ENCODE measurements at places on chromosomes 13 and 19.

- DNase-seq, result peak; percentile 33
Measured at GRCh38 chr13:78978381-78978998, 319.5 kb upstream of the OBI1 start.

- DNase-seq, result no peak
Measured at GRCh38 chr13:99353836-99354235, 46.6 kb upstream of the GPR183 start.

DNA sequence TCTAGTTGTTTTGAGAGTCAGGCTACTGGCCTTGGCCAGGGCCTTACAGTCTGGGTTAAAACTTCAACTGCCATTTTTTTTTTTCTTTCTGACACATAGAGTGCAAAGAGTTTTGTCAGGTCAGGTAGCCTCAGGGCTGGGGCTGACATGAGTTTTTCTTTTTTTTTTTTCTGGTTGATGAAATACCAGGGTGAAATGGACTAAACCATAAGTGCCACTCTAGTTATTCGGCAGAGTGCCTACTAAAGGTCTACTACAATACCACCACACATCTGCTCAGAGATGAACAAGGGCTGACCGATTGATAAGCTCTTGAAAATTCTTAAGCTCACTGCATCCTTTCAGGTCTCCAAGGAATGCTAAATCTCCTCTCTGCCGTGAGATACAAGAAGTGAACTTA is 4.4 kb upstream of the ZNF320 start:
- no peak for DNase-seq

DNA sequence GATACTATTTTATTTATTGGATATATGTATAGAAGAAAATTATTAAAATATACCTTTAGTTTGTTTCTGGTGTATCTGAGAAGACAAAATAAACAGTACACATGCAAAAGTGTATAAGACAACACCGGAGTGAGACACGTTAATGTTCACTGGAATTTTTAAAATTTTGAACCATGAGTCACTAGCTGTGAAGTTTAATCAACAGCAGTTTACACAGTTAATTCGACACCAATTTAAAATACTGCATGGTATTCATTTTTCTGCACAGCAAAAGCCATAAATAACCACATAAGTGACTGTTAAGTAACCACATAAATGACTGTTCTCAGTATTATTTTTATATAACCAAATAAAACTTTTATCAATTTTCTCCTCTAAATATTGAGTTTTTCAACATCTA is 418.7 kb upstream of the NBEA start:
- DNase-seq, result no peak

DNA sequence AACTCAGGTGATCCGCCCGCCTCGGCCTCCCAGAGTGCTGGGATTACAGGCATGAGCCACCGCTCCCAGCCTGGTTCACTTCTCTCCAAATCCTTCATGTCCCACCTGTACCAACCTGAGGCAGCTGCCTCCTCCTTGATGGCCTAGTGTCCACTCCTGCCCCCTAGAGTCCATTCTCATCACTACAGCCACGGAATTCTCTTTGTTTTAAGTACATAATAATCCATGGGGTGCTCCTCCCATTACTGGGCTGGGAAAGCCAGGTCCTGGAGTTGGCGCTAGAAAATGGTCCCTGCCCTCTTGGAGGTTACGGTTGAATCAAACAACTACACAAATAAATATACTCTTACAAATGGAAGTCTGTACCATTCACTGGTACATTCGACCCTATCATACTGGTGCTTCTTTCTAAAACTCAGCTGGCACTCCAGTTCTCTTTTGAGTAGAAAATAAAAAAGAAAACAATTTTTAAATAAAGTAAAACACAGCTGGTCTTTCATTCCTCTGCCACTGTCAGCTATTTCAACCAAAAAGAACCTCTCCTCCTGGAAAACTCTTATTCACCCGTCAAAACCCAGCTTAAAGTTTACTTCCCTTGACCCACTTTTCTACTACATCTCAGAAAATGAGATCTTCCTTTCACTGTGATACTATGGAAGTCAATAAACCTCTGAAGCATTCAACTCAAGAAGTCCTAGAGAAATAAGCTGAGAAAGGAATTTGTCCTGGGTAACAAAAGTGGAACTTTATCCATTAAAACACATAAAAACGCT is 22.4 kb upstream of the ARHGEF18 start:
- DNase-seq, result no peak

- DNase-seq, result peak; percentile 64
Measured at GRCh38 chr13:98509271-98510155, 67.4 kb downstream of the STK24 start.

- DNase-seq, result no peak
Measured at GRCh38 chr13:37023871-37024270, 23.3 kb downstream of the EXOSC8 start.

DNA sequence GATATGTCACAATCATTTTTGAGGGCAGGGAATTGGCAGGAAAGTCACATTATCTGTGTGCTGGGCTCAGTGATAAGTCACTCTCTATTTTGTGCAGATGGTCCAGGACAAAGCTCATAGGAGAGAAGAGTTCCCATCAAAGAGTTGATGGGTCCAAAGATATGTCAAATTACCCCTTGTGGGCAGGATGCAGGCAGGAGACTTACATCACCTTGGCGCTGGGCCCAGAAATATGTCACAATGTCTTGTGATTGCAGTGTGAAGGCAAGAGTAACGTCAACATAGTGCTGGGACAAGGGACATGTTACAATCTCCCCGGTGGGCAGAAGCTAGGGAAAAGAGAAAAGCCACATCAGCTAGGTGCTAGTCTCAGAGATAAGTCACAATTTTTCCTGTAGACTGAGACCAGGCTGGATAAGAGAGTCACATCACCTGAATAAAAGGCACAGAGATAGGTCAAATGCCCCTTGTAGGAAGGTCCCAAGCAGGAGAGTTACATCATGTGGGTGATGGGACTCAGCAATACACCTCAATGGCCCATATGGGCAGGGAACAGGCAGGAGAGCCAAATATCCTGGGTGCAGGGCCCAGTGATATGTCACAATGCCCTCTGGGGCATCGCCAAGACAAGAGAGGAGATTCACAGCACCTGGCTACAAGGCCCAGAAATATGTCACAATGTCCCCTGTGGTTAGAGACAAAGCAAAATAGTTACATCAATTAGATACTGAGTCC is 47.9 kb downstream of the ZNF99 start:
- no peak for DNase-seq

DNA sequence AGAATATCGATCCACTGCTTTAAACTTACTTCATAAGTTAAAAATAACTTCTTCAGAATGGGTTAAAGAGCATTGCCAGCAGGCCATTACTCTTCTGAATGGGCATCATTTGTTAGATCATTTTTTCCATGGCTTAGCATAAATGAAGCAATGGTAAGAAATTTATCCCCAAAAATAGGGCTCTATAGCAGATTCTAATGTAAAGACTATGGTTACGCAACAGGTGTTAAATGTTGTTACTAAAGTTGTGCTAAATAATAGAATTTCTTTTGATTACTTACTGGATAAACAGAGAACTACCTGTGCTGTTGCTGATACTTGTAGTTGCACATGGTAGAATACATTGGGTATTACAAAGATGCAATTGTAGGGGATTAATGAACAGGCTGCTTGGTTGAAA is 15.9 kb upstream of the ZNF98 start:
- DNase-seq, result no peak

DNA sequence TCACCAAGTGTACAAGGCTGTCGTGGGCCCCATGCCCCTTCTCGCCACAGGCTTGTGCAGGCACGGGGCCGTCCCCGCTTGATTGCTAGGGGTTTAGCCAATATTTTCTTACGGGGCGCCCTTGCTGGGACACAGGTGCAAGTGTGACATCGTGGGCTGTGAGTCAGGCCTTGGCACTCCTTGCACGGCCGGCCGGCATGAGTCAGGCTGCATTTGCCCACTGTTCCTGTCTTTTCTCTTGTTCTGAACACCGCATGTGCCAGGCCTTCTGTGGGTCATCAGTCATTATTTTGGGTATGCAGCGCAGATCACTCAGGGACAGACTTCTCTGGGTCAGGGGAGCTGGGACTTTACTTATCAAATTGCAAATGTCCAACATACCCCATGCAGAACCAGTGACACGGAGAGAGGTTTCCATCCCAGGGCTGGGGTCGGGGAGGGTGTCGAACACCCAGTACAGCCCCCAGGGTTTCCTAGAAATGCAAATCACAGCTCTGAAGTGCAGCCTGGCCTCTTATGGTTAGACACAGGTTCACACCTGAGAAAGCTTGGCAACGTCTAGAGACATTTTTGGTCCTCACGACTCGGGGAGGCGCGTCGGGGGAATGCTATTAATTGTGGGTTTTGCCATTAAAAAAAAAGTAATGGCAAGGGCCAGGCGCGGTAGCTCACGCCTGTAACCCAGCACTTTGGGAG is 22.5 kb upstream of the KLF2 start:
- DNase-seq, result peak; percentile 50

DNA sequence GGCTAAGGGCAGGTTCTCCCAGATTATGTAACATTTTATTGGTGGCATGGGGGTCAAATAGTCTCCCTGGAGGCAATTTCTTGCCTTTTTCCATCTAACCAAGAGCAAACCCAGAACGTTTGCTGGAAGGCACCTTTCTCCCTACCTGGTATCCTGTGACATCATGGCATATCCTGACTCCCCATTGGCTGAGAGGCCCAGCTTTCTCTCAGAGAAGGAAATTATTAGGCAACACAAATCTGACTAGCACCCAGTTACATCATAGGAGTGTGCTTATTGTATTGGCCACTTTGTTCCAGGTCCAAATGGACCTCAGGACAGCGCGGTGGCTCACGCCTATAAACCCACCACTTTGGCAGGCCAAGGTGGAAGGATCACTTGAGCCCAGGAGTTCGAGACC is 13.0 kb downstream of the NTN5 start:
- no peak for DNase-seq

DNA sequence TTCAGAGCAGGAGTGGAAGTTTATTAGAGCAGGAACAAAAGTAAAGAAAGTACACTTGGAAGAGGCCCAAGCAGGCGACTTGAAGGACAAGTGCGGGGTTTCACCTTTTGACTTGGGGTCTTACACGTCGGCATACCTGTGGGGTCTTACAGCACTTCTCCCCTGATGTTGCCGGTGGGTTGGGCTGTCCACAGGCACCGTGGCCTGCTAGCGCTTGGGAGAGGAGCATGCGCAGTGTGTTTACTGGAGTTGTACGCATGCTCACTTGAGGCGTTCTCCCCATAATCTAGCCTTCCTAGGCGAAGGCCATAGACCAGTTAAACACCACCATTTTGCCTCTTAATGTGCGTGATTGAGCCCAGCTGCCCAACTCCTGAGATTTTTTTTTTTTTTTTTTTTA is 25.0 kb upstream of the PLEKHF1 start:
- no peak for DNase-seq

DNA sequence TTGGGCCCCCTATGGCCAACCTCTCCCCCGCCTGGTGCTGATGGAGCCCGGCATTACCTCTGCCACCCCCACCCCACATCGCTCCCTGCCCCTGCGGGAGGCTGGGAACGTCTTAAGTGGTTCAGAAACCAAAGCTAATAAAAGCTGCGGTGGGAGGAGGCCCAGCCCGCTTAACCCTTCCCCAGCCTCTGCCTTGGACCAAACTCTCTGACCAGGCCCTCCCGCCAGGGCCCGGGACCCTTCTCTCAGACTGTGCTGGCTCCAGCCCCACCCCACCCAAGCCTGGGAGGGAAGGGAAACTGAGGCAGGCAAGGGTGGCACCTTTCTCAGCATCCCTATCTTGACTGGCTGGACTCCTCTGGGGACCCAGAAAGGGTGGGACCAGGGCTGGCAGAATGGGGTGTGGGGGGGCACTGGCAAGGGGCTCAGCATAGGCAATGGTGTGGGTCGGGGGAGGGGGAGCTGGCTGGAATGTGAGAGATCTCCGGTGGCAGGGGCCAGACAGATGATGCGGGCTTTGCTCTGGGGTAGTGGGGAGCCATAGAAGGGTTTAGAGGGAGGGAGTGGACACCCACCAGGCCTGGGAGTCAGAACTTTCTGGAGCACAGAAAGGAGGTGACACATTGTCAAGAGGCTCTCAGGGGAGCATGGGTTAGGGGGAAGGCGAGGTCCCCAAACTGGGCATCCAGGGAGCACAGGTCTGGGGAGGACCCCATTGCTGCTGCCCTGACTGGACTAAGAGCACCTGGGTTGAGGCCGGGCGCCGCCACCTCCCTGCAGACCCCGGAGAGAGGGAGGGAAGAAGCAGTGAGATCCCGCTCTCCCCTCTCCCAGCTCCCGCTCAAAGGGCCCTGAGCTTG is 21.9 kb downstream of the SMIM24 start:
- DNase-seq, result peak; percentile 76

GRCh38 chr13:87798536-87798935 is 127.4 kb downstream of the SLITRK5 start:
- DNase-seq, result no peak

DNA sequence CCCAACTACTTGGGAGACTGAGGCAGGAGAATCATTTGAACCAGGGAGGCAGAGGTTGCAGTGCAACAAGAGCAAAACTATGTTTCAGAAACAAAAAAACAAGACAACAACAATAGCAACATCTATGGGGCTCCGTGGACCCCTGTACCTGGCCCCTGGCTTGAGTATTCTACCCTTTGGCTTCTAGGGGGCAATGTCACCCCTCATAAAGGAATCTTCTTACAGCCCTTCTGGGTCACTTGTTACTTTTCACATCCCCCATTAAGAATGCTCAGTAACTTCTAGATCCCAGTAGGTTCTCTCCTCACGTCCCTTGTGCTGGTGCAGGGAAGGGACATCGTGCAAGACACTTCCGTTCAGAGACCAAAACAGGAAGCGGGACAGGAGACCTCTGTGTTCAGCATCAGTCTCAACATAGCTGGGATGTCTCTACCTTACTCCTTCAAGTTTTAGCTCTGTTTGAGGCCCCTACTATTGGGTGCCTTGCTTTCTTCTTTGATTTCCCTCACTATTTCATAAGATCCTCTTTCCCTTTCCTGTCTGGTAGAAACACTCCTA is 218.1 kb upstream of the ARGLU1 start:
- no peak for DNase-seq

- no peak for DNase-seq
Measured at GRCh38 chr13:40251343-40252032, 415.0 kb downstream of the FOXO1 start.

- peak; percentile 58 for DNase-seq
Measured at GRCh38 chr19:17333611-17334413, 843 bp downstream of the ANO8 start.

GRCh38 chr13:25232937-25233515 is 54.3 kb downstream of the MTMR6 start:
- DNase-seq, result no peak

GRCh38 chr13:101272886-101273285 is 143.4 kb downstream of the NALCN start:
- no peak for DNase-seq

GRCh38 chr13:114143806-114144605 is 11.6 kb upstream of the RASA3 start:
- DNase-seq, result peak; percentile 24

- peak; percentile 67 for DNase-seq
Measured at GRCh38 chr19:35031072-35031881, 1.0 kb downstream of the SCN1B start.

- DNase-seq, result no peak
Measured at GRCh38 chr19:43455321-43456113, 9.9 kb downstream of the LYPD3 start.
